ENCODE measurements at places on chromosomes 5 and 9.

GRCh38 chr9:85541876-85542275, 199.9 kb downstream of the AGTPBP1 start:
- DNase-seq = no peak

DNA sequence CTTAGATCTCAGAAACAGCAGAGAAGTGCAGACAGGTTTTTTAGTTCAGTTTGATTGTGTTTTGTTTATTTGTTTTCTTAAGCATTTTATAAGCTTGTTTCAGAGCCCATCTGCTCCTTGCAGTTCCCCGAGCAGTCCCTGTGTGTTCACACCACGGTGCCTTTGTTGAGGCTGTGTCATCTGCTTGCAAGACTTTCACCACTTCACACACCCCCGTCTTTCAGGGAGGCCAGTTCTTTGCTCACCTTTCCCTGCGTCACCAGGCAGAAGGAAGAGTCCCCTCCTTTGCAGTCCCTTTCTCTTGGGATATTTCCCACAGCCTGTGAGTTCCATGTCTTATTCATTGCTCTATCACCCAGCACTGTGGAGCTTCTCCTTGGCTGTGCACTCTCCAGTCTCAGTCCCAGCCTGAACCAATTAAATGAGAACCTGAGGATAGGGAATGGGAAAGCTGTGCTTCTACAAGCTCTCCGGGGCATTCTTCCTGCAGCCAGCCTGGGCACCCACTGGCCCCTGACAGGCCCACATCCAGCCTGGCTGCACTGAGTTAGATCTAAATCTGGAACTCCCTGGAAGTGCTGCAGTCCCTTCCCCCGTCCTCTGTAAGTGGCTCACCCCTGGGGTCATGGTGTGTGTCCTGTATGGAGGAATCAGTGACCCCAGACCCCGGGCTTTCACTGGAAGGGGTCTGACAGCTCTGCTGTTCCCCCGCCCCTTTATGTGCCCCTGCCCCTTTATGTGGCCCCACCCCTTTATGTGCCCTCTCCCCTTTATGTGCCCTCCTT, 5.5 kb downstream of the MVB12B start:
- no peak for DNase-seq

DNA sequence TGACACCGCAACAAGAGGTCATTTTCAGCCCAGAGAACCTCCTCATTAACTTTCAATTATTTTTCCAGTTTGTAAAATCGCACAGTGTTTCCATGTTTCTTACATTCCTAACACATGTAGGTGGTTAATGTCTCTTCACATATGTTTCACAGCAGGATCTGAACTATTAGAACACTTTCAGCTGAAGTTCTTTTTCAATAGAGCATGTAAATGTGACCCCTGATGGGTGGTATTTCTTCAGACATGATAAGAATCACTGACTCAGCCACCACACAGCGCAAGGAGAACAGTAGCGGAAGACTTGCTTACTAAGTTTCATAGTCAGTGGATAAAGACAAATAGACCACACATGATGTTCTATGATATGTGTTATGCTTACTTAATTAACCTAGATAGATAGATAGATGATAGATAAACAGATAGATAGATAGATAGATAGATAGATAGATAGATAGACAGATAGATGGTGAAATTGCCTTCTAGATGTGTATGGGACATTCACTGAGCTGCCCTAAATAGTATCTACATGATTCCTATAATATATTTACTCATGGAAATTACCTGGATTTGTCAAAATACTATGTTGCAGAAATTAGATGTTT, 1992.1 kb upstream of the NUDT12 start:
- no peak for DNase-seq

DNA sequence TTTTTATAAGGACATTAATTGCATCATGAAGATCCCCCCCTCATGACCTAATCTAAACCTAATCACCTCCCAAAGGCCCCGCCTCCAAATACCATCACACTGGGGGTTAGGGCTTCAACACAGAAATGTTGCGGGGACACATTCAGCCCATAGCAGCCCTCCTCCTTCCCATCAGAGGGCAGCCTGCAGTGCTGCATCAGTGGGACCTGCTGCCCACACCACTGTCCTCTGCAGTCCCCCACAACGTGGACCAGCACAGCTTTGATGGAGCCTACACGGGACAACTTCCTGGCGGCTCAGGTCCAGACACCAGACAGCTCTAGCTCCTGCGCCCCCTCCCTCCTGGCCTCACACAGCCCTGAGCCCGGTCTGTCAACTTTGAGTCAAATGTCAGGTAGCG, 70.3 kb downstream of the APTX start:
- DNase-seq = no peak

DNA sequence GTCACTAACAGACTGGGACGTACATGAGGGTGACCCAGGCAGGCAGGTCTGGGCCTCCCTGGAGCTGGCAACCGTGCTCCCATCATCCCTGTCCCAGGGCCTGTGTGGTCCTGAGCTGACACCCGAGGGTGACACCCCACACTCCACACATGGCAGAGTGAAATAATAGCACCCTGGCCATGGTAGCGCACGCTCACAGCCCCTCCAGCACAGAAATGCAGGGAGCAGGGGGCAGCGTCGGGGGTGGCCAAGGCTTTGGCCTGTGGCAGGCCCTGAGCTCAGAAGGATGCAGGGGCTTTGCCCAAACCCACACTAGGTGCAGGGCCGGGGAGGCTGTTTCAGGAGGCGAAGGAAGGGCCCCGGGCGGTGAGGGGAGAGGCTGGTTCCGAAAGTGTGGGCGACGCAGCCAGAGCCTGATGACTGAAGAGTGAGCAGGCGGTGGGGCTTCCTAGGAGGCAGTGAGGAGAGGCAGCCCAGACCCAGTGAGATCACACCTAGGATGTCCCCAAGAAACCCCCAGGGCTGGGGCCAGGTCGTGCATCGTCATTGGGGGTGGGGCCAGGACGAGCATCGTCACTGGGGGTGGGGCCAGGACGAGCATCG, 12.9 kb downstream of the OR2V2 start:
- DNase-seq = no peak

- no peak for DNase-seq
Observed at GRCh38 chr9:91820949-91821880, 128.8 kb downstream of the ROR2 start.

- no peak for DNase-seq
Observed at GRCh38 chr5:137566118-137566541, 67.0 kb upstream of the SPOCK1 start.

GRCh38 chr9:116230051-116230632, 76.6 kb downstream of the PAPPA start:
- DNase-seq = no peak

DNA sequence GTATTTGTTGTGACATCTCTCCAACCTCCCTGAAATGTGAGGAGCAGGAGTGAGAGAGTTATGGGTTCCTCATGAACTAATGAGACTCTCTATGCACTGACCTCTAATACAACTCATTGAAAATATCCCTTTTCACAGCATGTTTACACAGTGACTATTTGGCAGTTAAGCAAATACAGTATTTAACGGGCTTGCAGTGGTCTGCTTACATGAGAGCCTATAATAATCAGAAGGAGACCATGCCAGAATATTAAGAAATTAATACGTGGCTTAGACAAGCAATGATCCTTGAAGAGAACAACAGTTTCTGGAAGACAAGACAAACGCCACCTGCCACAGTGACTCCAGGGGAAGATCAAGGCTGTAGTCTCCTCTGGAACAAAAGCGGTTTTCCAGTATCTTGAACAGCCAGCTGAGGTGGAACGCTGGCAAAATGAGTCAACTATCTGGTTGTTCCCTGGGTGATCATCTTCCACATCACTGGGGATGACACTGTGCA, 424.5 kb downstream of the DMAC1 start:
- DNase-seq = no peak

GRCh38 chr9:123716339-123716945, 213.5 kb downstream of the DENND1A start:
- DNase-seq = no peak

DNA sequence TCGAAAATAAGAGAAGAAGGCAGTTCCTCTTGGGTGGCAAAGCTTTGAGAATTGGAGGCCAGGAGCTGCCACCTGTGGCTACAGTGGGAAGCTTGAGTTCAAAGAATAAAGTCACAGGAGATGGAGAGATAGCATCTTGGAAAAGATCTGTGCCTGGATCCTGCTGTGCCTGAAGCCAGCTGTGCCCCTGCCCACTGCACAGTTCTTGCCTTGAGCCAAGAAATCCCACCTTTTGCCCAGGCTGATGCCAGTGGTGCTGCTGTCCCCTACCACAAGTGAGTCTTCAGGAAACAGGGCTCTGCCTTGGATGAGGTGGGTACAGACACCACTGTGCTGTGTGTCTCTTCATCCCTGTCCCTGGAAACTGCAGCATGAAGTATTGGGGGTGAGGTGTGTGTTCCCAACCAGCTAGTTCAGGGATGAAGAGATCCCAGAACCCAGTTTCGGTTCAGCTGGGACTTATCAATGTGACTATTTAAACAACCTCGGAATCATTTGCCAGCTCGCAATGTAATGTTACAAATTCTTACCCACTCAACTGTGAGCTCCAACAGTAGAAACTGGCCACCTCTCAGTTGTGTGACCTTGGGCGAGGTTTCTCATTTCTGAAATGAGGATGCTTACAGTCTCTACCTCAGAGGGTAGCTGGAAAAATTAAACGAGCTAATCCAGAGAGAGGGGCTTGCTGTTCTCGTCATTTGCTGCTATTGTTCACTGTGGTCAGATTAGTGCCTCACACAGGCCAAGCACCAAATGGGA, 5.9 kb downstream of the IER5L start:
- no peak for DNase-seq

- DNase-seq = no peak
Observed at GRCh38 chr5:148014276-148014675, 49.5 kb upstream of the SPINK5 start.
